ENCODE measurements at places on chromosomes 7 and 10.
A peak's percentile ranks its signal among the peaks of the same experiment; 100 is the strongest.

- peak; percentile 32 for DNase-seq
Measured at GRCh38 chr10:72692994-72693781, 1.2 kb downstream of the MCU start.

- DNase-seq: no peak
Measured at GRCh38 chr7:117559391-117559790, 79.6 kb downstream of the CFTR start.

DNA sequence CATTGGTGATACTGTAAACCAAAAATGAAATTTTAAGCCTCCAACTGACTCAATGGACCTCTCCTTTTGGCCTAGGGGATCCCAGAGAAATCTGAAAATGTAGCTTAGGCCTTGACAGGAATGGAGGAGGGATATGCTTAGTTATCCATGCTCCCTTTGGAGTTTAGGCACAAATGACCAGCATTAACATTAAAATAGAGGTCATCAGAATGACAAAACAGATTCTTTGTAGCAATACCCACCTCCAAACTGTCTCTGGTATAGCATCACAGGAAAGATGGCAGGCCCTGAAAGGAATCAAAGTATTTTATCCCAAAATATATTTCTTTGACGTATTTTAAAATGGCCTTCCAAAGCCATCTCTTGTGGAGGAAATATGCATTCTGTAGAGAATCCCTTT, 39.1 kb upstream of the LRRN3 start:
- DNase-seq: no peak

GRCh38 chr10:131437556-131438475, 126.3 kb upstream of the TCERG1L start:
- peak; percentile 57 for DNase-seq

GRCh38 chr7:20236790-20237189, 19.6 kb upstream of the MACC1 start:
- DNase-seq: no peak

GRCh38 chr10:19947656-19948055, 131.4 kb downstream of the PLXDC2 start:
- no peak for DNase-seq

DNA sequence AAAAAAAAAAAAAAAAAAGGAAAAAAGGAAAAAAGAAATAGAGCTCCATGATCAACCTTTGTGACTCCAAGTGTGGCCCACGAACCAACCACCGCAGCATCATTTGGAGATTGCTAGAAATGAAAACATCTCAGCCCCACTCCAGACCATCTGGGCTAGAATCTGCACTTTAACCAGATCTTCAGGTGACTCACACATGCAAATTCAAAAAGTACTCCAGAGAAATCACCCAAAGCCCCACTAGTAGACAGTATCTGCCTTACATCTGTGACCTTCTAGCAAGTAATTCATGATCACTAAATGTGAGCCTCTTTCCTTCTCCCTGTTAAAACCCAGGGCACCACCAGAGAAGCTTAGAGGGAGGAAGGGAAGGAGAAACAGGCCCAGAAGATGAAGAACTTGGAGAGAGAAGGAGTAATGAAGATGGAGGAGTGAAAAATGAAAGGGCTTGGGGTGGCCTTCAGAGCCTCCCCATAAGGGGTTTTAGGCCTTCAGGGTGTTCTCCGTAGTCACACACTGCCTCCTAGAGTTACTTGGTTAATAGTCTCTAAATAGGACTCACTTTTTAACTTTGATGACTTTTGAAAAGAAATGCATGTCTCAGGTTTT, 94.0 kb downstream of the SLC37A3 start:
- DNase-seq: no peak

DNA sequence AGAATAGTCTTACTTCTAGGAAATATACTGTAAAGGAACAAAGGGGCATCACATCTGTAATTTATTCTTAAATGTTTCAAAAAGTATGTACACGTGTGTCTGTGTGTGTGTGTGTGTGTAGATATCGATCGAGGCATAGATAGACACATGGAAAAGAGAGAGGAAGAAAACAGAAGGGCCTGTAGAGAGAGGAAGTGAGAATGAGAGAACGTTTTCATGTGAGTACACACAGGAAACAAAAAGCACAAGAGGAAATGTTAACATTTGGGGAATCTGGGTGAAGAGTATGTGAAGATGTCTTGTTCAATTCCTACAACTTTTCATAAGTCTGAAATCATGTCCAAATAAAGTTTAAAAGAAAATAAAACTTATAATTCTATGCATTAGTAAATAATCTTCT, 286.5 kb upstream of the SORCS1 start:
- no peak for DNase-seq

- no peak for DNase-seq
Measured at GRCh38 chr10:4234661-4235060, 449.7 kb upstream of the KLF6 start.
